AG08395 (cell line): ENCODE measurements at places on chromosomes 7 and 10.

DNA sequence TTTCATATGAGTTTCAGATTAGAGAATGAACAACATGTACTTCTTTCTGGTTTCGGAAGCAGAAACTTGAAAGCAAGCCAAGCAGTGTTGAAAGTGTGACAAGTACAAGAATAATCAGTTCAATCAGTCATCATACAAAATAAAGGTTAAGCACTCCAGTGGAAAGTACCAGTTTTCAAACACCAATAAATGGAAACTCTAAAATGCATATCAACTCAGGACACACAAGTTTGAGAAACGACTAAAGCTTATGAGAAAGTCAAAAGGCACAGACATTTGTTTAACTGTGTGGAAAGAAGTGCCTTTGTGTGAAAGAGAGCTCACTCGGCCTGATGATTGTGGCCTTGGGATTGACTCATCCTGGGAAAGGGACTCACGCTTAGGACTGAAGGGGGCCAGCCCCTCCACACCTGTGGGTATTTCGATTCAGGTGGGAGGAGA, 60.6 kb upstream of the AKR1C1 start:
- no peak for DNase-seq

DNA sequence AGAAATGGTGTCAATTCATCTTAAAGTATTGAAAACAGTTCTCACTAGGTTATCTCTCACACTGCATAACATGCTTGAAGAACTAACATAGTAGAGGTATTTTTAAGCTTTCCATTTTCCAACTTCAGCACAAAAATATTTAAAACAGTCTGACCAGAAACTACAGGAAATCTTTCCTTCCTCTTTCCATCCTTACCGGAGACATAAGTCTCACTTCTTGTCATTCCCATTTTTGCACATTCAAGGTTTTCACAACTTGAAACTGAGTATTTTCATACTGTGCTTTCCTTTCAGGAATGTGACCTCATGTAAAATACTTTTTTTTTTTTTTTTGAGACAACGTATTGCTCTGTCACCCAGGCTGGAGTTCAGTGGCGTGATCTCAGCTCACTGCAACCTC, 45.2 kb downstream of the ARHGAP12 start:
- no peak for DNase-seq

GRCh38 chr7:103094102-103094501, 19.2 kb downstream of the ARMC10 start:
- no peak for DNase-seq

DNA sequence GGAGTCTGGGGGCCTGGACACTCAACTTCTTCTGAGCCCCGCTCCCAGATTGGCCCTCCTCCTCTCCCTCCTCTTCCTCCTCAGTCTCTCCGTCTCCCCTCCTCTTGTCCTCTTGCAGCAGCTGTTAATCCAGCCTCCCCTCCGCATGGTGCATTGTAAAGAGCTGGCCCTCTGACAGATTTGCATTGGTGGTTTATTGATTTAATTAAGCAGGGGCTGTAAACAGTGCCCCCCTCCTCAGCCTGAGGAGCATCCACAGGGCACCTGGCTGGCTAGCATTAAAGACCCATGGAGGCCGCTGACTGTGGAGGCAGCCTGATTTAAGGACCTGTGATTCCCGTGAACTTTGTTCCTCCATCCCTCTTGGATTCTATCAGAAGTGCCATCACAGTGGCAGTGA, 28.9 kb upstream of the PCBD1 start:
- DNase-seq: no peak
